ENCODE measurements at places on chromosomes 5 and 9.
A peak's percentile ranks its signal among the peaks of the same experiment; 100 is the strongest.

- peak; percentile 84 for DNase-seq
Observed at GRCh38 chr9:35553670-35554543, 51.2 kb upstream of the TESK1 start.

DNA sequence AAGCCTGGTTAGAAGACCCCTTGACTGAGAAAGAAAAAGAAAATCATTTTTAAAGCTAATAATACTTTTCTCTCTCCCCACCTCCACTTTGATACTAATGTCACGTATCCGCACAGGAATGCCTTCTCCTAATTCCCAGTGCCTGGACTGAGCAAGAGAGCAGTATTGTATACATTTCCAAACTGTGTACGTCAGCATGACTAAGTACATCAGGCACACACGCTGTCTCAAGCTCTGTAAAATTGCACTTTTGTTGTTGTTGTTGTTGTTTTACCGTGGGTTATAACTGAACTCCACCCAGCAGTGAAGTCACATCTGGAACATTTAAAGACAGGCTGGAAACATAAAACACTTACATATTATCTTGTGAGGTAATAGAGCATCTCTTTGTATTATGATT, 407.6 kb downstream of the DNAH5 start:
- no peak for DNase-seq

DNA sequence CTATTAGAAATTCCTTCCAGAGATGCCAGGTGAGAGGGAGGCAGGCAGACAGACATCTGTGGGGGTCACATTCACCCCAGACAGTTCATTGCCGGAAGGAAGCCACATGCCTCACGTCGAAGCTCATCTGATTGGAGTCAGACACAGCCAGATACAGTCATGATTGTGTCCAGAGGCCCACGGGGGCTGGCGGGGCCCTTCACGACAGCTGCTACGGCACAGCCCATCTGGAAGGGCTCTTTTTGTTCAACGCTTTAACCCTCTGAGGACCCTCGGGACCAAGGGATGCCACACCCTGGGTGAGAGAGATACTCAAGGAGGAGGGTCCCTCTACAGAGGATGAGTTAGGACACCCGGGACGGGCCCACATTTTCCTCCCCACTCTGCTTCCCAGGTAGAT, 31.9 kb upstream of the GABRP start:
- no peak for DNase-seq

GRCh38 chr5:55680353-55680752, 31.8 kb downstream of the SLC38A9 start:
- DNase-seq, result no peak

DNA sequence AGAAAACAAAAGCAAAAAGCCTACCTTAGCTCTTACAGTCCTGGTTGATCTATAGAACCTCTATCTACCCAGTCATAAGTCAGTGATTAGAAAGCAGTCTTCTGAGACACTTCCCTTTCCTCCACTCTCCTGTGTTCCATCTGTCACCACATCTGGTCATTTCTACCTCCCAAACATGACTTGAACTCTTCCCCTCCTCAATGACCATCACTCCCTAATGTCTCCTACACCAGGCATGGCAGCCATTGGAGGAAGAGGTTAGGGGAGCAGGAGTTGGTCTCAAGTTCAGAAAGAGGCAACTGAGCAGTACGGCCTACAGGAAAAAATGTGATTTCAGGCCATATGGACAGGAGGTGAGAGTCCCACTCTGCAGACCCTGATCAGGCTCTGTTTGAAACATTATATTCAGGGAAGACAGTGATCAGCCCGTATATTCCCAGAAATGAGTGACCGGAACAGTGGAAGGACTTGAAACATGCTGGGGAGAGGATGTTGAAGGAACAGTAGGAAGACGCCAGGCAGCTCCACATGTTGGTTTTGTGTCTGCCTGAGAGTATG, 12.0 kb downstream of the ABLIM3 start:
- DNase-seq, result no peak
